Activated T-helper 1 cell treated with Interleukin-2 at 50 U/mL for 16 hours (primary cell): ENCODE measurements at places on chromosomes 7 and 10.

DNA sequence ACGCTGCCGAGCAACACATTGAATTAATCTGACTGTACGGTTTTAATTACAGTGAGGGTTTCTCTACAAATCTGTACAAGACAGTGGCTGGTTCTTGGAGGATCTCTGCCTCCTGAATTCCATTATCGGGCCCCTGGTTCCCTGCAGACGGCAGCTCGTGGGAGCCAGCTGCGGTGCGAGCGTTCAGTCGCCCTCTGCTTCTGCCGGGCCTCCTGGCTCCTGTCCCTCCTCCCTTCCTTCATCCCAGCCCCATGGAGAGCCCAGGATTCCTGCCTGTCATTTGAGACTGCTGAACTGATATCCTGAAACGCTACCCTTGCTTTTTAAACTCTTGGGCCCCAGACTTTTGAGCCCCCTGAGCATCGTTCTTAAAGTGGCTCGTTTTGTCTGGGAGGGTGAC lies 6.6 kb upstream of the DLX6 start:
- no peak for DNase-seq

- DNase-seq, result no peak
These were observed 6.5 kb downstream of the MNX1 start for GRCh38 chr7:157003756-157004520.

- DNase-seq, result no peak
These were observed 18.8 kb downstream of the CAMK2B start for GRCh38 chr7:44306606-44307005.

- DNase-seq, result no peak
These were observed 451.7 kb upstream of the ZMIZ1 start for GRCh38 chr10:78617115-78617514.

- no peak for DNase-seq
These were observed 936 bp downstream of the IGF2BP3 start for GRCh38 chr7:23469150-23469960.

- DNase-seq, result no peak
These were observed 40.1 kb downstream of the KCNH2 start for GRCh38 chr7:150937848-150938561.

GRCh38 chr7:3267966-3268690 lies 32.9 kb upstream of the SDK1 start:
- no peak for DNase-seq

DNA sequence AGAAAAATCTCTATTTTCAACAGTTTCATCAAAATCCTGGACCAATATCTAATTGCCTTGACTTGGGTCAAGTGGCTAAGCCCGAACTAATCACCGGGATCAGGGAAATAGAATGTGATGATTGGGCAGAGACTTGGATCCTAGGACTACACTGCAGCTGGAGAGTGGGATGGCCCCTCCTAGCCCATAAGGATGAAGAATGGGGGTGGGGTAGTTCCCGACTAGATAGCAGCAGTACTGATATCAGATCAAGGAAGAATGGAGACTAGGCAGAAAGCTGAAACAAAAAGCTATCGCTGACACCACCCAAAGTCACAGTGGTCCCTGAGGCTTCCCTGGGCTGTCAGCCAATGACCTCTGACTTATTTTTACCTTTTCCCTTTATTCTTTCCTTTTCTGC lies 160.4 kb upstream of the PHYHIPL start:
- no peak for DNase-seq

- no peak for DNase-seq
These were observed 681.8 kb downstream of the TYW1 start for GRCh38 chr7:67678419-67678818.

DNA sequence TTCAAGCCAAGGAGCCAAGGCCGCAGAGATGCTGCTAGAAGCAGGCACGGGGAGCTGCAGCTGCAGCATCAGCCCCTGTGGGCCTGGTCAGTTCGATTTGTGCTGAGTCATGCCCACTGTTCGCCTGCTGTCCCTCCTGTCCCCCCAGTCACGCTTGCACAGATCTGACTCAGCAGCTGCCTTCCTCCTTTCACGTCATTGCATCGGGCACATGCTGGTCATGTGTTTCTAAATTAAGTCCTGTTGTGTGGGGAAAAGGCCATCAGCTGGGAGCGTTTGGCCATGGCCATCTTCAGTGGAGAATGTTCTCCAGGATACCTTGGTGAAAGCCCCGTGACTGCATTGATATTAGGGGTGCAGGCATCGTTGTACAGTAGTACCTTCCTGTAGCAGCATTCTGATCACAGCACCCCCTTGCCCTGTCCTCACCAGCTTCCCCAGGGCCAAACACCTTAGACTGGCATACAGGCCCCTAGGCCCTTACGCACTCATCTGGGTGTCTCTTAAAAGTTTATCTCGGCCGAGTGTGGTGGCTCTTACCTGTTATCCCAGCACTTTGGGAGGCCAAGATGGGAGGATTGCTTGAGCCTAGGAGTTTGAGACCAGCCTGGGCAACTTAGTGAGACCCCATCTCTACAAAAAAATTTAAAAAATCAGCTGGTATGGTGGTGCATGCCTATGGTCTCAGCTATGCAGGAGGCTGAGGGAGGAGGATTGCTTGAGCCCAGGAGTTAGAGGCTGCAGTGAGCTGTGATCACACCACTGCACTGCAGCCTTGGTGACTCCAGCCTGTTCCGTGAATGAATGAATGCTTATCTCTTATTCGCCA lies 23.2 kb downstream of the POR start:
- no peak for DNase-seq

DNA sequence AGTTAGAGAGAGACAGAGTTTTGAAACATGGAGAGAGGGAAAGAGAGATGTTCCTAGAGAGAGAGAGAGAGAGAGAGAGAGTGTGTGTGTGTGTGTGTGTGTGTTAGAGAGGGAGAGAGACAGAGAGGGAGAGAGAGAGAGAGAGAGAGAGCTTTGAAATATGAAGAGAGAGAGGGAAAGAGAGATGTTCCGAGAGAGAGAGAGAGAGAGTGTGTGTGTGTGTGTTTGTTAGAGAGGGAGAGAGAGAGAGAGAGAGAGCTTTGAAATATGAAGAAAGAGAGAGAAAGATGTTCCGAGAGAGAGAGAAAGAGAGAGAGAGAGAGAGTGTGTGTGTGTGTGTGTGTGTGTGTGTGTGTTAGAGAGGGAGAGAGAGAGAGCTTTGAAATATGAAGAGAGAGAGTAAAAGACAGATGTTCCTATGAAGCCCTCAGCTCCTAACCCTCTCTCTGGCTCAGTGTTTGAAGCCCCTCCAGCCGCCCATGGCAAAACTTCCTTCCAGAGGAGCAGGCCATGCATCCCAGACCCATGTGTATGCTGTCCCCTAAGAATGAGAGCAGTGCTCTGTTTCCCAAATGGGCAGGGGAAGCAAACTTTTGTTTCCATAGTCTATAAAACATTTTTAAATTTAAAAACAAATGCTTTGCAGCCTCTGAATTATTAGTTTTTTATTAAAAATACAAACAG lies 130.9 kb downstream of the KCNMA1 start:
- DNase-seq, result no peak

DNA sequence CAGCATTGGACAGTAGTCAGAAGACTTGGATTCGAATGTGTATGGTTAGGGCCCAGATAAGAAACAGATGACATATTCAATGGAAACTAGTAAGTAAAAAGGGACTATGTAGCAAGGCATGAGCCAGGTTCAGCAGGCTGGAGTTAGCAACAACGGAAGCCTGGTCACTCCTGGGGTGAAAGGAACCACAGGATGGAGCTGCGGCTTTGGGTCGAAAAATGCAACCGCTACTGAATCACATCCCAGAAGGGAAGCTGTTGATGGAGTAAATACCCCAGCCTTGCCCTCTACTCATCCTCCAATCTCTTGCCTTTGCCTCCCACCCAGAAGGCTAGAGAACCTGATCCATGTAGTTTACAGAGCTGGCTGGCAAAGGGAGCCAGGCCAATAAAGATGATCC lies 37.5 kb upstream of the EGR2 start:
- DNase-seq, result no peak

GRCh38 chr10:112092519-112092918 lies 91.0 kb downstream of the GPAM start:
- DNase-seq, result no peak

GRCh38 chr7:450741-451140 lies 68.9 kb downstream of the PDGFA start:
- no peak for DNase-seq

- no peak for DNase-seq
These were observed 34.7 kb upstream of the FXYD4 start for GRCh38 chr10:43336641-43337318.

DNA sequence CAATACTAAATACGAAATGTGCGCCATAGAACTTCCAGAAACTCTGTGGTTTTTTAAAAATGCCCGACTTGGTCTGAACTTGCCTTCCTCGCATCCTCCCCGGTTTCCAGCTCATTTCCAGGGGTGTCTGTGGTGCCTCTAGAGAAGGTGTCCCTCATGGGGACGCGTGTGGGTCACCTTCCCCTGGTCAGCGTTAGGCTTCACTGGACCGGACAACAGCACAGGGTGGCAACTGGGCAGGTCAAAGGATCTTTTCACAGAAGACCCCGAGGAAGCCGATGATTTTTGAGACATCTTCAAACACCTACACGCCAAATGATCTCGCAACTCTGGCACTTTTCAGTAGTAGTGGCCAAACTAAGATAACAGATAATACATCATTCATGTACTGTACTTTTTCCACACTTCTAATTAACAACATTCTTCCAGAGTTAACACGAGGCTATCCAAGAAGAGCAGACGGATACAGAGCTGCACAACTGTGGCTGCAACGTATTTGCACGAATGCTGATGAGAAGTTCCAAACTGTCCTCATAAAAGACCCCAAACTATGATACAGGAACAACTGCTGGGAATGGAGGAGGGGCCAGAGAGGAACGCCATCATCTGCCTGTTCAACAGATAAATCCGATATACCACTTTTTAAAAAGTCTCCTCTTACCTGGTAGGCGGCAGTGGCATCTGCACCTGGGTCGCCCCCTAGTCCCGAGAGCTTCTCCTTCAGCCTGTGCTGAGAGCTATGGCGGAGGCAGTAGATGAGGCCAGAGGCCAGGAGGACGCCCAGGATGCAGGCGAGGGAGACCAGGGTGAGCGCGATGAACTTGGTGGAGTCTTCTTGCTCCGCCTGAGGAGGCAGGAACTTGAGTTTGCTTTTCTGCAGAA lies 345.5 kb downstream of the DNAJB6 start:
- DNase-seq, result no peak

GRCh38 chr10:12844811-12845483 lies 156.6 kb downstream of the CCDC3 start:
- DNase-seq, result no peak

GRCh38 chr10:23693925-23694324 lies 255.1 kb downstream of the OTUD1 start:
- no peak for DNase-seq

- no peak for DNase-seq
These were observed 252.6 kb upstream of the MTPN start for GRCh38 chr7:136229790-136230189.

GRCh38 chr10:81576336-81576735 lies 298.7 kb upstream of the NRG3 start:
- DNase-seq, result no peak

DNA sequence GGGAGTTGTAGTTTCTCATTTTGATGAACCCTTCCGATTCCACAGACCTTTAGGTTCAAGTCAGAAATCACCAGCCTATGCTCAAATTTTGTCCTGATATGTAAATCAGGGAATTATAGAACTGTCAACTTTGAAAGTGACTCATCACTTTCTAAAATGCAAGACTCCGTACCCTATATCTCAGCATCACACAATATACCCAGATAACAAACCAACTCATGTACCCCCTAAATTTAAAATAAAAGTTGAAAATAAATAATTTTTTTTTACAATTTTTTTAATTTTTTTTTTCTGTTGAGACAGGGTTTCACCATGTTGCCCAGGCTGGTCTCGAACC lies 393 bp upstream of the ARHGAP19 start:
- no peak for DNase-seq

GRCh38 chr10:102246261-102246660 lies 929 bp downstream of the GBF1 start:
- DNase-seq, result no peak

DNA sequence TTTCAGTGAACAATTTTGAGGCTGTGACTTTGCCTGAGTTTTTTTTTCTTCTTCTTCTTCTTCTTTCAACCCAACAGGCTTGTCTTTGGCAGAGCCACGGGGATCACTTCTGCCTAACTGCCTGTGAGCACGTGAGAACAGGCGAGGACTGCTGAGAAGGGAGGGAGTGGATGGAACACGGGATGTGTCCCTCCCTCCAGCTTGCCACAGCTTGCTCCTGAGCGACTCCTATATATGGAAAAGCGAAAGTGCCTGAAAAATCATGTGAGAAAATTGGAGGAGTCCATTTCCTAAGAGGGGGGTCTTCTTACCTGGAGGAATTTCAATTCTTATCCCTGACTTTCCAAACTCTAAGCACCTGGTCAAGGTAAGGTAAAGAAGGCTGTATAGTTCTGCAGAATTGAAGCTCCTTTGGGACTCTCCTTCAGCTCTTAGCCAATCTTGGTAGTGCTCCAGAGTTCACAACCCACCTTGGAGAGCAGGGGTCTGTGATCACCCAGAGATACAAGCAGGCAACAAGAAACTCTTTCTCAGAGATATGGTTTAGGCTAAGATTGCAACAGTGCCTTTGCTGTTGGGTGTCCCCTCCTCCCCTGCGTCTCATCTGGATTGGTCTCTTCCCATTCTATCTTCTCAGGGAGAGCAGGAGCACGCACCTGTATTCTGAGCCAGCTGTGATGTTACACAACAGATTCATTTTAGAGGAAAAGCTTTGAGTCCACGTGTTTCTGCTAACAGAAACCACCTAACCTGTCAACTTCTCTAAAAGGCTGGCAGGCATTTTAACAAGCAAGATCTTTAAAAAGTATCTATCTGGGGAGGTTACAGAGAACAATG lies at the start of gene MAT1A:
Gene MAT1A (minus strand): TSS at position 208 of the 837 bp plus-strand sequence. CDS start 235 bp downstream, outside the sequence.
- no peak for DNase-seq

- DNase-seq, result no peak
These were observed 83.2 kb upstream of the SGCE start for GRCh38 chr7:94739180-94739579.

- no peak for DNase-seq
These were observed 179.4 kb downstream of the CPEB3 start for GRCh38 chr10:92111336-92111939.

DNA sequence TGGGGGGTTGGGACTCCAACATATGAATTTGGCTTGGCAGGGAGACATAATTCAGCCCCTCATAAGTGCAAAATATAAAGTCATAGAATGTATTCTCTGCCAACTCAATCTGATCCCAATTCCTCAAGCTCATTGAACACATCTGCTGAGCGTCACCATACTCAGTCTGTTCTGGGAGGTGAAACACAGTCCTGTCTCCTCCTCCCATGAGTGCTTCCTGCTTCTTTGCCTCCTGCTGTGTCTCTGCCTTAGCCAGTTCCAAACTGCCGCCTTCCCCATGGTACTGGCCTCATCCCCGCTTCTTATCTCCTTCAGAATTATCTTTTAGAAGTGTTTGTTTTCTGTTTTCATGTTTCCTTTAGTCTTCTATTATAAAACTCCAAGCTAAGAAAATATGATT lies 365.5 kb downstream of the TNS3 start:
- no peak for DNase-seq

GRCh38 chr7:112556633-112557032 lies 75.8 kb downstream of the LSMEM1 start:
- no peak for DNase-seq

DNA sequence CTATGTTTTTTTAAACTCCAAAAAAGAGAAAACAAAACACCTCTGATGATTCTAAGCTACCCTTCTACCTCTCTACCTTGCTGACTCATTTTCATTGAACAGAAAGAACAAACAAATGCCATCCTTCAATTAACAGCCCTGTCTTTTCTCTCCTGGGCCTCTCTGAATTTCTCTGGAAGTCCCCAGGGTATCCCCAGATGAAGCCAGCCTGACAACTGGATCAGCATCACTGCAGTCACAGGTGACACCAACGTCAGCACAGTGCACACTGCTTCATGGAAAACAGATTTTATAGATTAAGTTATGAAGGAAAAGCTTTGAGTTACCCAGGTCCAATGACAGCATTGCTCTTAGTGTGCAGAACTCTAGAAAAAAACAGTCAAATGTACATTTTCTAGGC lies 5.7 kb downstream of the HUS1 start:
- DNase-seq, result no peak
